NCI-H524 (cell line): ENCODE measurements at places on chromosomes 1 and 21.

DNA sequence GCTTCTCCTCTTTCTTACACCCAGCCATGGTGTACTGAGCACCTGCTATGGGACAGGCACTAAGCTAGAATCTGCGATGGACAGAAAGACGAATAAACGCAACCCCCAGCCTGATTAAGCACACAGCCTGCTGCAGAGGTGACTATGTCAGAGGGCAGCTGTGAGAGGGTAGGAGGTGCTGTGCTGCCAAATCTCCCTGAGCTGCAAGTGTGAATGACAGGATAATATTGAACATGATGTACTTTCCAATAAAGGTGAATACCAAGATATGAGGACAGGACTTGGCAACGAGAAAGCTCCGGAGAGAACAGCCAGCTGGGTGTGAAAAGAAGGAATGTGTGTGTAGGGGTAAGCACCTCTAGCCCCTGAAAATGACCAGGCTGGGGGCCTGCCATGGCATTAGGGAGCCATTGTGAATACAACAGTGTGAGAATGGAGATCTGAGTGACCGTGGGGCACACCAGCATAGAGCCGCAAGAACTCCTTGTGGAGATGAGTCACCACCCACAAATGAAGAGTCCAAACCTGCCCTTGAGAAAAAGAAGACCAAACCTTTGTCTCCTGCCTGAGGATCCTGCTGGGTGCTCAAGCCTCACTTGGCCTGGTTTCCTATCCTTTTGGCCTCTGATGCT, 83.0 kb upstream of the ATF3 start:
- DNase-seq: no peak

GRCh38 chr1:232630047-232630893, at the start of gene SIPA1L2:
SIPA1L2 (minus strand) TSS chr1:232630133; CDS start chr1:232515339, 114,794 bp downstream.
- DNase-seq: peak; percentile 92

- no peak for DNase-seq
Observed at GRCh38 chr1:53377438-53377841, 49.6 kb upstream of the LRP8 start.

DNA sequence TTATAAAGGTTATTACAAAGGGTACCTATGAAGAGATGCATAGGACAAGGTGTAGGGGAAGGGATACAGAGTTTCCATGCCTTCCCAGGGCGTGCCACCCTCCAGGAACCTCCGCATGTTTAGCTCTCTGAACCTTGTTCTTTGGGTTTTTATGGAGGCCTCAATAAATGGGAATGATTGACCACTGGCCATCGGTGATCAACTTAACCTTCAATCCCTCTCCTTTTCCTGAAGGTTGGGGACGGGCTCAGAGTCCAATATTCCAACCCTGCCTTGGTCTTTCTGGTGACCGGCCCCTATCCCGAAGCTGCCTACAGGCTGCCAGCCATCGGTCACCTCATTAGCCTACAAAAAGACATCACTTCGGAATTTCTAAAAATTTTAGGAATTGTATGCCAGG, 11.7 kb downstream of the CD244 start:
- no peak for DNase-seq

GRCh38 chr1:115982400-115982799, 6.1 kb downstream of the SLC22A15 start:
- no peak for DNase-seq

GRCh38 chr1:33660244-33660643, 187.8 kb downstream of the ZSCAN20 start:
- no peak for DNase-seq

DNA sequence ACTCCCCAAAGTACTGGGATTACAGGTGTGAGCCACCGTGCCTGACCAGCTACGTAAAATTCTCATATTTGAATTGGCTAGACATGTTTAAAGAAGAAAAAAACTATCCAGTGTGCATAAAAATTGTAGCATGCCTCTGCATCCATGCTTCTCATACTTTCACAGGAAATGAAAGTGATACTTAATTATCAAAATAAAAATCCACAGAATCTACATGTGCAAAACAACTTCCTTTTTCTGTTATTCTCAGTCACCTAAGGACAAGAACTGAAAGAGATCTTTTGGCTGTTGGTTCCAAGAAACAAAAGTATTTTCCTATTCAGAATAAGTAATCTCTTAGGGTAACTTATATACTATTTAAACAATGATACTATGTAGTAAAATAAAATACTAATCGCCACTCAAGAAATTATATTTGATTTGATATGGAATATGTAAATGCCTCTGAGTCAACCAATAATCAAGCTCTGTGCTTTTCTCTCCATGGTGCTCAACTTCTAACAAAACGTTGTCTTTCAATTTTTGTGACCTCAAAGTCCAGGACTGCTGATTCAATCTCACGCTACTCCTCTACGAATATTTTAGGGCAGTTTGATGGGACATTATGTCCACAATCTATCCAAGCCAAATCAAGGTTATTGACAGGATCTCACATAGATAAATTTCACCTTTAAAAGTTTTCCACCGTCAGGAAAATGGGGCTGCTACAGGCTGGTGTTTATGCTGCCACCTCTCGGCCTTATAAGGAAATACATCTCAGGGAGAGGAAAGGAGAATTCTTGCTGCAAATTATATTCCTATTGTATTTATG, 102.7 kb downstream of the ZNF281 start:
- DNase-seq: peak; percentile 12
